Activated T-helper 1 cell treated with anti-CD3 and anti-CD28 coated beads, Interleukin-2, amount 50 U/mL, for 16 hours (primary cell): ENCODE measurements at places on chromosomes 1 and 21.

DNA sequence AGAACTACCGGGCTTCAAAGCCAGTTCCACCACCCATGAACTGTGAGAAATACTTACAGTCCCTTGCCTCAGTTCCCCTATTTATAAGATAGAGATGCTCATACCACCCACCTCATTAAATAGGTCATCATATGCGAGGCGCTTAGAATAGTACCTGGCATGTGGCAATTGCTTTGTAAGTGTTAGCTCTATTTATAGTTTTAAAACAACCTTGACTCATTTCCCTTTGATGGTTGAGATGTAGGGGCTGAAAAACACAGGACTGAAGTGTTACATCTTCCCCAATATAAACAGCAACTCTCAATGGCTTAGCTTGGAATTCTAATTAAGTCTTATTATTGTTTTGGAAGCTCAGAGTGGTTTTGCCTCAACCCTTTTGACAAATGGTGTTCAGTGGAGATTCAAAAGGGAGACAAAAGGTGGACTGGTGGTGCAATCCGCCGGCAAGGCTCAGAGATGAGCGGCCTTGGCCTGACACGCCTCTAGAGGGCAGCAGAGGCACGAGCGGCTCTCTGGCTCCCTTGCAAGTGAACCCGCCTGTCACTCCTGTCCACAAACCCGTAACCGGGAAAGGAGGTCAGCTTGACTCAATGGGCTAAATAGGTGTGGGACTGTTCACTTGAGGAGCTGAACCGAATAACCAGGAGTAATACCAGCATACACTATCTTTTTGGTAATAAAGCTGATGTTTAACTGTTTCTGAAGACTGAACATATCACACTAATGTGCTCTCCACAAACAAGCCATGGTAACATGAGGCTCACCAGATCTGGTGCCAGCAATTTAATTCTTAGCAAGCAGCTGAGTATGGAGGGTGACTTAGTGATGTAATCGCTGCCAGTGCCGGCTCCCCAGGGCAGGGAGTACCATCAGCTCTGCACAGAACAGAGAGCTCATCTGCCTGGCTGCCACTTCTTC, 19.5 kb upstream of the SMYD2 start:
- DNase-seq = peak; percentile 67

DNA sequence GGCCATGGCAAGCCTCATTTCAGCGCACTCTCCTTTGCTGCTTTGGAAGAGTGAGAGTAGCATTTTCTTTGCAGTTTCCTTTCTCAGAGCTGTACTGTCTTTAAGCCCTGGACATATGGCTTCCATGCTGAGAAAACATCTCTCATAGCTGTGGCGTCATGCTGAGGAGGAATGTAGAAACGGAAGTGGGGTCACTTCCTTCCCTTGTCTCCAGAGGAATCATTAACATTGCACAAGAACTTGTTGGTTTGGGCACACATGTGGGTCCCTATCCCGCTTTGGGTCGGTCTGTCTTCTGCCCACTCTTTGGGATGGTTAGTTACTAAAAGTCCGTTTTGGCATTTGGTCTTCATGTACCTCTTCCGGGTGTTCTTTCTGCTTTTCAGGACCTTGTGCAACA, 5.6 kb downstream of the MFN2 start:
- DNase-seq = no peak

DNA sequence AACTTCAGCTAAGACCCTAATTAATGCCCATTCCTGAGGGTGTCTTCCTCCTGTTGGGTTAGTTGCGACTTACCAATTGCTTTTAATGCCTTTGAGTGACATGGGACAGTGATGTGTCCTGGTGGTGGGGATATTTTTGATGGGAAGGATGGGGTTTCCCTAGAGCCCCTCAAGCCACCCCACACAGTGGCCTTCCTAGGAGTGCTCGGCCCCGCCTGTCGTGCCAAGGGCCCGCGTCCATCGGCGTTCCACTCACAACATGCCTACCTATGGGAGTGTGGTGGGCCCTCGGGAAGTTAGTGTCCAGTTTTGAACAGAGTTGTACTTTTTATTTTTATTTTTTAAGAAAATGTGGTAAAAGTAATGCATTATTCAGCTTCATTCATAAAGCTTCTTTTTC, 50.1 kb upstream of the TSPAN2 start:
- DNase-seq = no peak

DNA sequence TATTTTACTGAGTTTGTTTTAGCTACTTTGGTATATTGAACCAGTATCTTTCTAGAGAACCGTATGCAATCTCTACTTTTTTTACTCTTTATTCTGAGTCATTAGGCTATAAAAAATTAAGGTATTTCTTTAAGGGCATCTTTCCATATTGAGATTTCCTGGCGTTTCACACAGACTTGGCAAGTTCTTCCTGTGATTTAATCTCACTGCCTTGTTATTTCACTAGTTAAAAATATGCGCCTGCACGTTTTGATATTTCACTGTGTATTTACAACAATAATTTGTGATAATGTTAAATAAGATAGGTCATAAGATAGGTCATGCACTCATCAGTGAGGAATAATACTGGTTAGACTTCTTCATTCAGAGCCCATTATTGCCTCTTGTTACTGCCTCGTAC, 16.2 kb upstream of the CR1L start:
- no peak for DNase-seq

DNA sequence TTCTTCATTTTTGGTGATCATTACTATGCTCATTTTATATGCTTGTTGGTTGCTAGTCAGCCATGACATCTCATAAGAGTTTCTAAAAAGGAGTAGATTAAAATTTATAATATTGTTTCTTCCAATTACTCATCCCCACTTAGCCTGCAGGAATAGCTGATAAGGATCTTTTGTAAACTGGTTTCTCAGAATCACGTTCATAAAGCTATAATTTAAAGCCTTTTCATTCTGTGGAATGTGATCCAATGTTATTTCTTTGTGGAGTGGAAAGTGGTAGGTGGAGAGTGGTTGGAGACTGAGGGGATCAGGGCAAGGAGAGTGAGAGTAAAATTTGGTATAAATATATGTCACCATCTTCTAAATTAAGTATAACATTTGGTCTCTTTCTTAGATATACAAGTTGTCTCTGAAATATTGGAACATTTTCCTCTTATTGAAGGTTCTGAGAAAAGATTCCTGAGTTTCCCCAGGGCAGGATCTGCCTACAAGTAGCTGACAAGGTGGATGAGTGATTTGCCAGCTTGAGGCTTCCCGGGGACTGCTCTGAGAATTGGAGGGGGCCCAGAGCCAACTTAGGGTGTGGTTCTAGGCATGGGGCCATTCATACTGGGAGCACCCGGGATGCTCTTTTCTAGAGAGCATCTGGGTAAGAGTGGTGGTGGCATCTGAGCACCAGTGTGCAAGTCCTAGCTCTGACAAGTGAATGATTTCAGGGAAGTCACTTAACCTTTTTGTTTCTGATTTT, 116.4 kb downstream of the TBX19 start:
- no peak for DNase-seq

DNA sequence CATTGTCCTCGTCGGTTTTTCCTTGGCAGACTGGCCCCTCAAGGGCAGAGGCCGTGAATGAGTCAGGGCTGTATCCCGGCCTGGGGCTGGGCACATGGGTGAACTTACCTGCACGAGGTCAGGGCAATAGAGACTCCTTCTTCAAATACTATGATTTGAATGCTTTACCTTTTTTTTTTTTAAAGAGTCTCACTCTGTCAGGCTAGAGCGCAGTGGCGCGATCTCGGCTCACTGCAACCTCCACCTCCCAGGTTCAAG, 5.0 kb downstream of the LAPTM5 start:
- DNase-seq = no peak

- DNase-seq = no peak
Measured at GRCh38 chr1:42950116-42950481, 8.6 kb downstream of the SLC2A1 start.

DNA sequence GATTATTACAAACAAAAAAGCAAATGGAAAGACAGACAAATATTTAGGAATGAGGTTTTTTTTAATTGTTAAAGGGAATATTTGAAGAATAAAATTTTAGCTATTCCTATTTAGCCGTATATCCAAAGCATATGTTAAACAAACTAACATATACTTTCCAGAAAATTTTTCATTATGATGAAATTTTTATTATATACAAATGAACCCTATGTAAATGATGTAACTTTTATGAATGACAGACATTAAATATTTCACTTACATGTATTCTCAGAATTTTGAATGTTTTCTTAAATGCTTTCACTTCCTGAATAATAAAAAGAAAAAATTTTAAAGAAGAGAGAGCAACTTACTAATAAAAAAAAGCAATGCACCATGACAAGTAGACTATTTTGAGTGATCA, 15.8 kb downstream of the LHX9 start:
- DNase-seq = no peak

- DNase-seq = no peak
Measured at GRCh38 chr1:80384959-80385358, 1378.4 kb upstream of the ADGRL4 start.

GRCh38 chr1:231446138-231446537, 24.1 kb upstream of the EGLN1 start:
- no peak for DNase-seq

- no peak for DNase-seq
Measured at GRCh38 chr1:206794294-206794908, 22.1 kb upstream of the IL10 start.

DNA sequence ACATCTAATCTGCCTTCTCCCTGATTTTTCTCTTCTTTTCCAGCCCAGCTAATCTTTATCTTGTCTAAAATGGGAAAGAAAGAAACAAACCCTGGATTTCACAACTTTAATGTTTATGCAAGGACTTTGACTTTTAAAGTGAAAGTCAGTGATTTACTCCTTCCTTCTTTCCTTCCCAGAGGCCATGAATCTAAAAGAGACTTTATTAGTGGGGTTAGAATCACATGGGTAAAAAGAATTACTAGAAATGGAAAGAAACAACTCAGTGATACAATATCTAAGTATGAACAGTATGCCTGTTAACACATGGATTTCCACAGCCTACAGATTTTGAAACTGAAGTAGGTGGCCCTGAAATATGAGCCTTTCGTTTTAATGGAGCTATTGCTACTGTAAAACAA, 59.8 kb upstream of the KCNK2 start:
- no peak for DNase-seq

DNA sequence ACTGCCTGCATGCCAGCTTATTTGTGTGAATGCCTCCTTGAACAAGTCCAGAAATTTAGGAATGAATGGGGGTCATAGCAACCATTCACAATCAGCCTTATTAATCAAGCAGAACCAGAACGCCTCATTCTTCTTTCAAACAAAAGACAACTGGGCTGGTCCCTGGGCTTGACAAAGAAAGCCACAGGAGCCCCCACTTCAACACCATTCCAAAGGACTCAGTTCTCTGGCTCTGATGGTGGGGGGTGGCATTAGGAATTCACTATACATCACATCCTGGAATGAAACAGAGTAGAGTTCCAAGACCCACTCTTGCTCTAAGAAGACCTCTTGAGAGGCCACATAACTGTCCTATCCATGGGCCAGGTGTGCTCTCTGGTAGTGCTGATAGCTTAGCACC, 186.6 kb upstream of the ST6GALNAC5 start:
- DNase-seq = no peak

GRCh38 chr1:32681509-32681908, 21.1 kb downstream of the SYNC start:
- no peak for DNase-seq

DNA sequence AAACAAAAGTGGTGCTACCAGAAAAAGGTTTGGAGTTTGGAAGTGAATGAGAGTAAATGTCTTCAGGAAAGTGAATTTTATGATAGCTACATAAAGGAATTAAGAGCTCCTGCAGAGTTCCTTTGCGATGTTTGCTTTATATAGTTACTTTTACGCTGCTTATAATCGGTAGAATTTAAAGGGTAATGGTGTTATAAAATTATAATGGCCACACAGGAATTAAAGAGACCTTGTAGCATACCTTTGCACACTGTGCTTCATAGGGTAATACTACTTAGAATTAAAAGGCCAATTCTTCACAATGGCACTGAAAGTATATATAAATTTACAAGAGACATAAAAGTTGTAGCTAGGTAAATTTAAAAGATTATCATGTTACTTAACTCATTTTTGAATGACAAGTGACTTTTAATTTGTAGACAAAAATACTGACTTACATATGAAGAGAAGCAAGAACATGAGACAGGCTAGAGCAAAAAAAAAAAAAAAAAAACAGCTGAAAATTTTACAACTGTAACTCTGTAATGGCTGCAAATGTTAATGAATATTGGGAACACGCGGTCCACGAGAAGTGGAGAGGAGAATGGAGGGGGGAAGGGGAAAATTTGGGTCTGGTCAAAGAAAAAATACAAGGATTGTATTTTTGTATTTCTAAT, 65.9 kb upstream of the LBR start:
- DNase-seq = no peak

GRCh38 chr1:23485002-23485332, 988 bp upstream of the ASAP3 start:
- no peak for DNase-seq

DNA sequence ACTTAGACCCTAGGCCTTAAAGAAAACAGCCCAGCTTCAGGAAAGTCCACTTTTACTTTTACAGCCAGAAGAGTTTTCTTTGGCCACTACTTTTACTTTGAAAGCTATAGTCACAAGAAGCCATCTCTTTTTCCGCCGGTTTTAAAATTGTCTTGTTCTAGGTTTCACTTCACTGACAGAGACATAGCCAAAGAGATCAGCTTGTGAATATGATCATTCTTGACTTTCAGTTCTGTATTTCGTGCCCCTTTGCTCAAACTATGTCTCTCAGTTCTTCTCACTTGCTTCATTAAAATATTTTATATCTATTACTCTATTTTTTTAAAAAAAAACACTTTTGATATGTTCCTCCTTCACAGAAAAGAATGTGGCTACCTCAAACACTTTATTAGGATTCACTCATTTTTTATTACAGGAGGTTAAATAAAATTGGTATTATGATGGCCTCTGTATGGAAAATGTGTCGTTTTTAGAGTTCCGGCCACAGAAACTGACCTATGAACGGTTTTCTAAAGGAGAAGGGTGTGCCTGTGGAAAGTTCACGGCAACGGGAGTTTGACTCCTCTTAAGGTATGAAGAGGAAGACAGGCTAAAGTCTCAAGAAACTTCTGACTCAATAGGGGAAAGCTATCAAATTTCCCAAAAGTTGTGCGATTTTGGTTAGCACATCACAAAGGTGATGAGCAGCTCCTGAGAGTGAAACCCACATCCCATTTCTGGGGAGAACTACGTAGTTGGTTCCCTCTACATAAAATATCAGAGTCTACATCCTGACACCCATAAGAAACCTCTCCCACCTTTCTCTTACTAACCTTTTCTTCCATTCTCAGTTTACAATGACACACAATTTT, 1.2 kb downstream of the MCOLN2 start:
- DNase-seq = no peak

DNA sequence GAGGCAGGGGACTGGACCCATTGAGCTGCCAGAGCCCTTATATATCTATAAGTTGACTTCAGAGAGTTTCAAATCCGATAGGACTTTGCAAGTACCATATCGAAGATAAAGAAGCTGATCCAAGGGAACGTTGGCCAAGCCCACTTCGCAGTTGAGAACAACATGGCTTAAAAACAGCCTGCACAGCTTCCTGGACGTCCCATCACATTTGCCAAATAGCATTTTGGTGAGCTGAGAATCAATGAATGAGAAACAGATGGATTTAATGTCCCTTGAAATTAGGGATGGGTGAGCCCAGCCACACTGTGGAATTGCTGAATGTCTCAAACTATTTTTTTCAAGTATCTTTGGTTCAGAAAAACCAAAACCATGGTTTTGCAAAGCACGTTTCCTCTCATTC, 64.8 kb downstream of the KCNJ15 start:
- DNase-seq = no peak
